ENCODE measurements at places on chromosomes 1 and 21. TPM values are rescaled to one million over a fixed set of nuclear protein-coding genes. Genes with fewer than 3 reads are reported as not detected.

HOOK1 gene
- 43.9 TPM for total RNA-seq

TCP10L gene
- total RNA-seq = 1.6 TPM

UBE2U gene
- not detected for total RNA-seq

IGFN1 gene
- 0.11 TPM for total RNA-seq

FGR gene
- 0.46 TPM for total RNA-seq

C1QA gene
- total RNA-seq = 0.50 TPM

TFB2M gene
- 16.1 TPM for total RNA-seq

LRRC8B gene
- total RNA-seq = 23.6 TPM

GRCh38 chr21:39863111-39863510, 4.1 kb upstream of the PCP4 start:
- no peak for DNase-seq
- H3K4me1 ChIP-seq = peaks cover 10% of the 10 kb centered on the region
- no peak overlapping the region for H3K4me3 ChIP-seq
- no peaks in the 10 kb centered on the region for H3K27me3 ChIP-seq
- no peak overlapping the region for H3K27ac ChIP-seq

DNA sequence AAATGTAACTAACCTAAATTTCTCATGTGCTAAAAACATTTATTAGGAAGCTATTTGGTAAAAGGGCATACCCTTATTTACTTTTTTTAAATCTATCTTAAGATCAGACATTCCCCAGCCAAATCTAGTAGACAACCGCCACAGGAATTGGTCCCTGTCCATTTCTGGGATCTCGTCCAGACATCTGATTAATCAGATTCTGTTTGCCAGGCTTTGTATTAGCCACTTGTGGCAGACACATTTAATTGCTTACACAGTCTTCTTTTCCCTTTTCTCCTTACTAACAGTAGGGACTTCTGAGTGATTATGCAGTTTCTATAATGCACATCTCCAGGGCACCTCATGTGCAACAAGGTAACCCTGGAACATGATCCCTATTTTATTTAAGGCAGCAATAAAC, 449.0 kb upstream of the RGS18 start:
- H3K36me3 ChIP-seq = no peaks in the 10 kb centered on the region
- H3K4me1 ChIP-seq = no peaks in the 10 kb centered on the region
- H3K27me3 ChIP-seq = no peaks in the 10 kb centered on the region

DNA sequence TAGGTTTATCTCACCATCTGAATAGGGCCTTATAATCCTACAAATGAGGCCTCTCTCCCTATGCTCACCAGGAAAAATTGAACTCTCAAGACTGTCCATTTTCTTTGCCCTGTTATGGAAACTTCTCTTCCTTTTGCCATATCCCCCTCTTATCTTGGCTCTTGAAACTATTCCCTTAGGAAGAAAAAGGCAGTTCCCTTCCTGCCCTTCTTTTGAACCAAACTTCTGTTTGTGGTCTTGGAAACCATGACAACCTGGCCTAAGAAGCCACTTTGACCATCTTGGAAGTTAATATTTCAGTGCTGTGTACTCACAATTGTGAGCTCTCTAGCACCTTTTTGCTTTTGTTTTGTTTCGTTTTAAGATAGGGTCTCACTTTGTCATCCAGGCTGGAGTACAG, 40.0 kb downstream of the ATP2B4 start:
- no peak overlapping the region for H3K4me3 ChIP-seq
- H3K27ac ChIP-seq = no peak overlapping the region
- H3K4me1 ChIP-seq = peaks cover 13% of the 10 kb centered on the region
- 0 out of 2 replicates have a peak, but pooled peaks cover 4% of the 10 kb centered on the region for H3K27me3 ChIP-seq
- no peaks in the 10 kb centered on the region for H3K36me3 ChIP-seq

- H3K27me3 ChIP-seq = no peaks in the 10 kb centered on the region
- no peak for DNase-seq
- H3K36me3 ChIP-seq = no peaks in the 10 kb centered on the region
- H3K27ac ChIP-seq = no peak overlapping the region
Measured at GRCh38 chr1:169024800-169025271, 81.7 kb upstream of the ATP1B1 start.

- no peak overlapping the region for H3K4me3 ChIP-seq
- no peaks in the 10 kb centered on the region for H3K4me1 ChIP-seq
- DNase-seq = peak; percentile 92
- H3K27ac ChIP-seq = peak overlapping the region; percentile 33
Measured at GRCh38 chr1:151024540-151025146, 11.7 kb upstream of the BNIPL start.

GRCh38 chr1:221487781-221488524, 253.9 kb downstream of the DUSP10 start:
- no peaks in the 10 kb centered on the region for H3K4me1 ChIP-seq
- H3K4me3 ChIP-seq = no peak overlapping the region
- H3K27ac ChIP-seq = no peak overlapping the region
- H3K36me3 ChIP-seq = no peaks in the 10 kb centered on the region
- no peak for DNase-seq

DNA sequence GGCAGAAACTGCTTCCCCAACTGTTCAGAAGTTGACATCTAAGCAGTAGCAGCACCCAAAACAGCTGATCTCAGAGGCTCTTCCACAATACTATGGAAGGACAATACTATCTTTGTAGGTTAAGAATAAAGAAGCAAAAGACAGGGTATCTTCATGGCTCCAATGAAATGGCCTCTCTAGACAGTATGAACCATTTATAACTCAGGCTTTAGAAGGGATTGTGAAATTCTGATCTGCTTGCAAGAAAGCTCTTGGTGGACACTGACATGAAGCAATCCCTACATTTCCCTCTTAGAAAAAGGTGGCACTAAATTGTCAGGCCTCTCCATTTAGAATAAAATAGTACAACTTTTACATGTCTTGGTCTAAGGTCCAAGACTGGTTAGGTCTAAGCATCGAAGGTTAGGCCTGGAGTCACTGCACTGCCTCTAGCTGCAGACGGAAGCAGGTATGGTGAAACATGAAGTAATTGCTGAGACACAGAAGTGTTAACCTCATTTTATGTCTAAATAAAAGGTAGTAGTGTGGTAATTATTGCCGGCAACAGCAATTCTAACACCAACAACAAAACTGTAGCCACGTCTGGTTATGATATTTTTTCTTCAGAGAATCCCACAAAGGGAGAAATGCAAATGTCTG, 50.6 kb upstream of the HP1BP3 start:
- no peak overlapping the region for H3K4me3 ChIP-seq
- H3K27me3 ChIP-seq = no peaks in the 10 kb centered on the region
- DNase-seq = no peak
- no peak overlapping the region for H3K27ac ChIP-seq
- H3K4me1 ChIP-seq = no peaks in the 10 kb centered on the region

- no peak for DNase-seq
- H3K4me1 ChIP-seq = peaks cover 20% of the 10 kb centered on the region
- H3K4me3 ChIP-seq = no peak overlapping the region
Measured at GRCh38 chr1:161032409-161032808, 6.4 kb downstream of the TSTD1 start.

GRCh38 chr1:18100491-18101063, 7.0 kb upstream of the IGSF21 start:
- peaks cover 14% of the 10 kb centered on the region for H3K4me1 ChIP-seq
- peaks cover 3% of the 10 kb centered on the region for H3K36me3 ChIP-seq
- H3K4me3 ChIP-seq = no peak overlapping the region
- peak; percentile 77 for DNase-seq

GRCh38 chr1:109776206-109776835, 12.6 kb upstream of the EPS8L3 start:
- no peak overlapping the region for H3K27ac ChIP-seq
- H3K27me3 ChIP-seq = peaks cover 9% of the 10 kb centered on the region
- H3K4me3 ChIP-seq = no peak overlapping the region
- H3K36me3 ChIP-seq = peaks cover 8% of the 10 kb centered on the region

DNA sequence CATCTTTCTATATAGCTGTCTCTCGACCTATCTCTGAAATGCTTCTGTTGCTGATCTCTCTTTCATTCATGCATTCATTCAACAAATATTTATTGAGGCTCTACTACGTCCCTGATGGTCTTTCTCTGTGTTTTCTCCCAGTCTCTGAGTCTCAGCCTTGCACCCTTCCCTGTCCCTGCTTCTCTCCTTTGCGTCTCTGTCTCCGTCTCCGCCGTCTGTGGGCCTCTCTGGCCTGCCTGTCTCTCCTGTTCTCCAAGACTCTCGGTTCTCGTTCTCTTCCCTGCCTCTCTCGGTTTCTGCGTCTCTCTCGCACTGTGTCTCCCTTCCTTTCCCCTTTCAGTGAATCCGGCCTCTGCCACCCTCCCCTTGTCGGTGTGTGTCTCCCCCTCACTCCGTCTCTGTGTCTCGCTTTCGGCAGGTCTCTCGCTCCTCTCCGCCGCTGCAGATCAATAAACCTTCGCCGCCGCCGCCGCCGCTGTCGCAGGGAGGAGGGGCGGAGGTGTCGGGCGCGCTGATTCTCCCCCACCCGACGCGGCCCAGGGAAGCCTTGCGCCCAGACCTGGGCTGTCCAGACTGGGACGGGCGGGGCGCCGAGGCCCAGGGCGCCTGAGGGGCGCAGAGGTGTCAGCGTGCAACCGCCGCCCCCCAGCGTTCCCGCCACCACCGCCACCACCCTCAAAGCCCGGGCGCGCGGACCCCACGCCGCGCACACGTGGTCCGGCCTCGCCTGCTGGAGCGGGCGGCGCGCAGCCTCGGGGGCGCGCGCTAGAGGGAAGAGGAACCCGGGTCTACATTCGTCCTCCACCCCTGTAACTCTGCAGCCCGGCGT, 3.0 kb downstream of the EFNA3 start:
- H3K27me3 ChIP-seq = peaks cover 77% of the 10 kb centered on the region
- DNase-seq = peak; percentile 41
- peak overlapping the region; percentile 76 for H3K4me3 ChIP-seq
- H3K4me1 ChIP-seq = peaks cover 33% of the 10 kb centered on the region
- 0 out of 2 replicates have a peak overlapping the region, but pooled peaks have one; percentile 8 for H3K27ac ChIP-seq
- H3K36me3 ChIP-seq = no peaks in the 10 kb centered on the region

GRCh38 chr1:22645931-22646330, 2.5 kb downstream of the C1QC start:
- no peak for DNase-seq
- H3K27me3 ChIP-seq = 0 out of 2 replicates have a peak, but pooled peaks cover 4% of the 10 kb centered on the region
- H3K27ac ChIP-seq = no peak overlapping the region

- no peak for DNase-seq
- H3K4me3 ChIP-seq = no peak overlapping the region
- H3K27me3 ChIP-seq = no peaks in the 10 kb centered on the region
- H3K4me1 ChIP-seq = peaks cover 18% of the 10 kb centered on the region
Measured at GRCh38 chr1:70552662-70553566, 141.8 kb downstream of the CTH start.

GRCh38 chr1:246782120-246782900, 58.1 kb downstream of the SCCPDH start:
- DNase-seq = no peak
- peaks cover 8% of the 10 kb centered on the region for H3K4me1 ChIP-seq
- no peak overlapping the region for H3K4me3 ChIP-seq

DNA sequence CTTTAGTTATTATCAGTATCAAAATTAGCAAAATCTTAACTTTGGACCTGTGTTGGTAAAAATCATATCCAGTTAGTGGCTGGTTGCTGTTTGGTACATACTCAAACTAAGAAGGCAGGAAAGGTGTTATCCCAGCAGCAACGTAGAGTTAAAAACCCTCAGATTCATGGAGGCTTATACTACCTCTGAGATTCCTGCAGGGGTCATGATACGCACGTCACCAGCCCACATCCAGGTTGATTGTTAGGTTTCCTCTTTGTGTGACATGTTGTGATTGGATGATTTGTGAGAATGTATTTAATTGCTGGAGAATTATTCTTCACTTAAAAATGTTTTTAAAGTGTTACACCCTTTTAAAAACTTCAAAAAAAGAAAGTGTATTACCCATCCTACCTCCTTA, 423.3 kb upstream of the ADGRL2 start:
- no peaks in the 10 kb centered on the region for H3K36me3 ChIP-seq
- H3K4me3 ChIP-seq = no peak overlapping the region
- H3K27ac ChIP-seq = no peak overlapping the region
- H3K4me1 ChIP-seq = peaks cover 35% of the 10 kb centered on the region

DNA sequence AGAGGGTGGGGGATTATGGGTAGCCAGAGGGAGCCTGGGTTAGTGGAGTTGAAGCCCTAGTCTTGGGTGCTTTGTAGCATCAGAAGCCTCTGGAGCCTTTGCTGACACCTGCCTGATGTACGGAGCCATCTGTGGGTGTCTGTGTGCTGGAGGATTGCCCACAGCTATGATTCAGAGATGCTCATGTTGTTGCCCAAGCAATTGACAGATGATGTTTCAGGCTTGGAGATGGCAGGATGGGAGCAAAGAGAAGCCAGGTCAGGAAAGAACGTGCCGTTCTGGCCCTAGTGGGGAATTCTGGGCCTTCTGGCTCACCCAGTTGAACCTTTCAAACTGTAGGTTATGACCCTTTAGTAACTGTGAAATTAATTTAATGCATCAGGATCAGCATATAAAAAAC, 27.6 kb downstream of the COQ8A start:
- no peak overlapping the region for H3K4me3 ChIP-seq
- no peaks in the 10 kb centered on the region for H3K4me1 ChIP-seq

- H3K27me3 ChIP-seq = peaks cover 21% of the 10 kb centered on the region
- H3K27ac ChIP-seq = no peak overlapping the region
- DNase-seq = no peak
- H3K4me1 ChIP-seq = peaks cover 6% of the 10 kb centered on the region
Measured at GRCh38 chr1:89767618-89768017, 53.2 kb upstream of the LRRC8D start.

DNA sequence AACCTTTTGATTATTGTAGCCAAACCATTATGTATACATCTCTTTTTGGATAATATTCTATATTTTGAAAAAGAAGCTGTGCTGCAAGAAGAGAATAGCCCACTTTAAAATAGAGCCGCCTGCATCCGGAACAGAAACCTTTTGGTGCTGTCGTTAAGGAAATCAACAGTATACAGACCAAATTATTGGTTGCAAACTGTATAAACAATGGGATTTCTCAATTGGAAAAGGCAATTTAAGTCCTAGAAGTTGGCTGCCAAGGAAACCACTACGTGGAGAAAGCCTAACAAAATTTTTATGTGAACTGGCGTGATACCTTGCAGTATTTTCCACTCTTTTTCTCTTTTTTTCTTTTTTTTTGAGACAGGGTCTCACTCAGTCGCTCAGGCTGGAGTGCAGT, 25.8 kb downstream of the DESI2 start:
- peaks cover 38% of the 10 kb centered on the region for H3K36me3 ChIP-seq
- H3K27ac ChIP-seq = no peak overlapping the region
- DNase-seq = no peak
- H3K4me3 ChIP-seq = no peak overlapping the region
- H3K27me3 ChIP-seq = no peaks in the 10 kb centered on the region

- H3K27me3 ChIP-seq = peaks cover 6% of the 10 kb centered on the region
- H3K4me1 ChIP-seq = peaks cover 38% of the 10 kb centered on the region
- DNase-seq = no peak
- H3K27ac ChIP-seq = peak overlapping the region; percentile 76
- H3K36me3 ChIP-seq = no peaks in the 10 kb centered on the region
- H3K4me3 ChIP-seq = no peak overlapping the region
Measured at GRCh38 chr1:234926264-234926558, 202.4 kb downstream of the TOMM20 start.

- H3K4me1 ChIP-seq = no peaks in the 10 kb centered on the region
- no peak overlapping the region for H3K27ac ChIP-seq
- H3K27me3 ChIP-seq = no peaks in the 10 kb centered on the region
- DNase-seq = no peak
- H3K4me3 ChIP-seq = no peak overlapping the region
- peaks cover 13% of the 10 kb centered on the region for H3K36me3 ChIP-seq
Measured at GRCh38 chr1:49728377-49728776, 295.4 kb downstream of the AGBL4 start.
